ENCODE measurements at places on chromosomes 12 and 14.

DNA sequence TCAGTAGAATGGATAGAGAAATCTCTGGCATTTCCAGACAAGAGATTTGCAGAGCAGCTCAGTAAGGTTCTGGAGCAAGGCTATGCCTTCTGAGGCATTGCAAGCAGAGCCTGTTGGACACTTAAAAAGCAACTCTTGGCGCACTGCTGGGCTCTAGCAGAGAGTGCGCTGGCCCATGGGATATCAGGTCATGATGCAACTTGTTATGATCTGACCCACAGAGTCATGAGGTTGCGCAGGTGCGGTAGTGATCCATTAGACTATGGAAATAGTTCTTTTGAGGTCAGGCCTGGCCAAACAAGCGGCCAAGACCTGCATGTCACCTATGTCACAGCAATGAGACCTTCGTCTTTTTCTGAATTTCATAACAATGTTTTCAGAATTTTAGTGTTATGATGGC is 168.6 kb downstream of the TMTC3 start:
- no peak for DNase-seq

DNA sequence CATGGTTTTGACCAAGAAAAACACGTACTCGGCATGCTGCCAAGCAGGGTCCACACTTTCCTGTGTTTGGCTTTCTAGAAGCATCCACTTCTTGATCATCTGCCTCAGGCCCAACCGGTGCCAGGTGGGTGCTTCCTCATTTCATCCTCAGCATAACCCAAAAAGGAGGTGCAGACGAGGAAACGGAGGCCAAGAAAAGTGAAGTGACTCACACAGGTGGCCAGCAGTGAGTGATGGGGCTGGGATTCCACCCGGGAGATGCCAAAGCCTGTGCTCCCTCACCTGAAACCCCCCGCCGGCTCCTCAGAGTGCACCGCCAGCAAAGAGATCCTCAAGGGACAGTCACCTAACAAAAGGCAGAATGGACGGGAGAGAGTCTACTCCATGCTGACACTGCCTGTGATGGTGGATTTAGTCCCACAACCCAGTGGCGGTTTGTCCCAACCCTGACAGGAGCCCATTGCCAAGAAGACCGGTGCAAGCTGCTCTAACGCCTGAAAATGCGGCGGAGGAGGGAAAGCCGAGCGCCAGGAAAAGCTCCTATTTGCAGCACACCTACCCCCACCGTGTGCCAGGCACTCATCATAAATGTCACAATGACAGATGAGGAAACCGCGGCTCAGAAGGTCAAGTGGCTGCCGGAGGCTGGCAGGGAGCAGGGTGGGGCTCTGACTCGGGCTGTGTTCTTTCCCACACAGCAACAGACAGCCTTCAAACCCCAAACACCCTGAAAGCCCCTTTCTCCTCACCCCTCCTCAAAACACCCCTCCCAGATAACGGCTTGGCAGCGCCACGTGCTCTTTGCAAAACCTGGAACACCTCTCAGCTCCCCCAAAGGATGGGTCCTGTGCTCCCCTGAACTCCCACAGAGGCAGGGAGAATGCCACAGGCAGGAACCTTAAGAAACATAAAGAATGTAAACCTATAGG is 18.8 kb downstream of the BCL11B start:
- no peak for DNase-seq

- DNase-seq = no peak
Observed at GRCh38 chr12:54029529-54030441, 1.5 kb downstream of the HOXC6 start.

GRCh38 chr14:94115631-94116030 is 5.1 kb downstream of the IFI27 start:
- DNase-seq = no peak

GRCh38 chr14:103281496-103282231 is 52.4 kb upstream of the EIF5 start:
- peak; percentile 68 for DNase-seq

GRCh38 chr12:95231190-95231589 is 13.6 kb downstream of the VEZT start:
- no peak for DNase-seq

DNA sequence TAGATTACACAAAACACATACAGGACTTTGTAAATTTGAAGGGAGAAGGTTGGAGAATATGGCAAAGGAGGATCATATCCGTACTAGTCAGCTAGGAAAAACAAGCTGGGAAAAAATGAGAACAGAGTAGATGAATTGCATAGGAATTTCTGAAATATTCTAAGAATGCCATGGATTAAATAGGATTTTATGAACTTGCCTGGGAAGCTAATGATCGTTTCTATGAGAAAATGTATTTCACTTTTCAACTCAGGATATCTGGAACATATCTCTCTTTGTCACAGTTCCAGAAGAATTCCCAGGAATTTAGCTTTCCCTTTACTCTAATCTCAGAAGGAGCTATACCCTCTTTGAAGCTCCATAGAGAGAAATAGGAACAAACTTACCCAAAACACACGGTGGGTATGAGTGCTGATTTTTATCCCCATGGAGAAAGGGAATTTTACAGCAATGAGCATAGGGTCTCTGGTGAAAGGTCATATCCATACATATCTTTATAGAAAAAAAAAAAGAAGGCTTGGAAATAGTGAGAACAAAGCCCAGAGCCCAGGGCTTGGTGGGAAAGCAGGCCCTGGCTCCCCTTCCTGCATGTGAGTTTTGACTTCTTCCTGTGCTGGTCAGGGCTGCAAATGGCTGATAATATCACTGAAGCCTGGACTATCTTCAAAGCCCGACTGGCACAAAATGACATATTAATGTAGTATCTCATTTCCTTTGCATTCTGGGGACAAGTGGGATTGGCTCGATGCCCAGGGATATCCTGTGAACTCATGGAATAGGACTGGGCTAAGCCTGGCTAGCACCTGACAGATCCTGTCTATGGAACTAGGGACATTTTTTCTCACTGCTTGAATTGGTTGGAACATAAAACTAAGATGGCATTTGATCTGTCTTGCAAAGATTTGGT is 136.3 kb downstream of the AEBP2 start:
- DNase-seq = peak; percentile 84

- no peak for DNase-seq
Observed at GRCh38 chr14:60807971-60808370, 73.4 kb downstream of the MNAT1 start.

DNA sequence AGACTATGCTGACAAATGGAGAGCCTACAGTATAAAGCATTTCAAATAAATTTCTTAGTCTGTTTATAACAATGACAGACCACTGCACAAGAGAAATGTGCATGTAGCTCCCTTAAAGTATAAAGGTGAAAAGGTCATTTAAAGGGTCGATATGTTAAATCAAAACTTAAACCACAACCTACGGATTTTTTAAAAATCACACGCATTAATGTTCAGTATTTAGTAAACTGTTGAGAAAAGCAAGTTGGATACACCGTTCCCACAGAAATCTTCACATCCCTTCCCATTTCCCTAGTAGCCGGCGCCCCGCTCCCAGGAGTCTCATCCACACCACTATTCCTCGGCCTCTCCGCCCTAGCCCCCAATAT is 614 bp downstream of the FKBP3 start:
- no peak for DNase-seq

GRCh38 chr12:65821336-65821735 is 2.9 kb upstream of the HMGA2 start:
- no peak for DNase-seq

DNA sequence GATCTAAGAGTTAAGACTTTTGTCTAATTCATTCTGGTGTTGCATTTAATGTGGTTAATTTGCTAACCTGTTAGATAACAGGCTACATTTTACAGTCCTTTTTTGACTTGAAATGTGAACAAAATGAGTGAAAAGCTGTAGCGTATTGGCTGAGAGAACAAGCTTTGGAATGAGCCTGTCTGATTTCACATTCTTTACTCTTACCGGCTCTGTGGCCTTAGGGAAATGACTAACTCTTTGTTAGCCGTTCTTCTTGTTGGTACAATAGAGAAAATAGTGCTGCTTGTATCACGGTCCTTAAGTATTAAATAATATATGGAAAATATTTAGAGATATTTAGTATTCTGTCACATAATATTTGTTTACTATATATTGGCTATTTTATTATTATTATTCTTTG is 1.9 kb downstream of the MNAT1 start:
- peak; percentile 22 for DNase-seq

GRCh38 chr14:101365329-101366158 is 195.8 kb upstream of the DIO3 start:
- DNase-seq = peak; percentile 93

DNA sequence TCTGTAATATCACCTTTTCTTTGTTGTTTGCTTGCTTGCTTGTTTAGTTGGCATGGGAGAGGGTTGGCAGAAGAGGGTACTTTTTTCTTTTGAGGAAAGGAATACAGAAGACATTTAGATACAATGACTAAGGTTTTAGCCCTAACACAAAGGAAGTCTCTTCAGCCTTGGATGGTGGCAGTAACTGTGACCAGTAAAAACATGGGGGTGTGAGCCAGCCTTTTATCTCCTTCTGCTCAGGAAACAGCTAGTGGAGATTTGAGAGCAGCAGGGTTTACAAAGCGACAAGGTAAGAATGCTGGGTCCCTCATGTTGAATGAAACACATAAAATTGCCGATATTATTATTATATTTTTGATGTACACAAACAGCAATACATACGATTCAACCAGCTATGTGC is 40.4 kb downstream of the SLC8A3 start:
- DNase-seq = no peak

DNA sequence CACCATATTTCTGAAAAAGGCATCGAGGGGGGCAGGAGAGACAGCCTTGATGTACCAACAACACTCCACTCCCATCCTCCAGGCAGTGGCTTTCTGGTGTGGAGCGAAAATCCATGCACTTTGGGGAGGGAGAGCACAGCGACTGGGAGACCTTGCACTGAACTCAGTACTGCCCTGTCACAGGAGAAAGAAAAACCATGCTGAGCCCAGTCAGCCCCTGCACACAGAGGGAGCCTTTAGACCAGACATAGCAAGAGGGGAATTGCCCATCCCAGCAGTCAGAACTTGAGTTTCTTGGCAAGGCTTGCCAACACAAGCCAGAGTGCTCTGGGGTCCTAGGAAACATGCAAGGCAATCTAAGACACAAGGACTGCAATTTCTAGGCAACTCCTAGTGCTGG is 24.8 kb upstream of the SLC6A15 start:
- no peak for DNase-seq

DNA sequence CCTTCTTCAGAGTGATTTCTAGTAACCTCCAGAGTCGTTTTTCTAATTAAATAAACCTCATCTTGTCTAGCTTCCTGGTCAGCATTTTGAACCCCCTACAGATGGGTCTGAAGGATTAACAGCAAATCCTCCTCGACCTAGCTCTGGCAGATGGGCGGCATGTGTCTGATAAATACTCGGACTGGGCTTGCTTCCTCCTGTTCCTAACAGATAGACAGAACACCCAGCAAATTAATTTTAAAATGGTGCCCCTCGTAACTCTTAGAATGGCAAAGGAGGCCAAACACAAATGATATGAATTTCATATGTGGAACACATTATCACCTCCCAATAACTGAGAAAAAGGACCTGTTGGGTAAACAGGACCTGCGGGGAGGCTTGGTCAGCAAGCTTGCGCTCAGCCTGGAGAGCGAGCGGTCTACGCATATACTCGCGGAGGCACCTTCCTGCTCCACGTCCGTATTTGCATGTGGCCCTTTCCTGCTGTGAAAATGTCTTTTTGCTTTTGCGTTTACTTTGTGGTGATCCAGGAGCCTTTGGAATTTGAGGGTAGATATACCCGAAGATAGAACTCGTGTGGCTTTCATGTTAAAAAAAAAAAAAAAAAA is 79.6 kb downstream of the OTX2 start:
- peak; percentile 2 for DNase-seq

DNA sequence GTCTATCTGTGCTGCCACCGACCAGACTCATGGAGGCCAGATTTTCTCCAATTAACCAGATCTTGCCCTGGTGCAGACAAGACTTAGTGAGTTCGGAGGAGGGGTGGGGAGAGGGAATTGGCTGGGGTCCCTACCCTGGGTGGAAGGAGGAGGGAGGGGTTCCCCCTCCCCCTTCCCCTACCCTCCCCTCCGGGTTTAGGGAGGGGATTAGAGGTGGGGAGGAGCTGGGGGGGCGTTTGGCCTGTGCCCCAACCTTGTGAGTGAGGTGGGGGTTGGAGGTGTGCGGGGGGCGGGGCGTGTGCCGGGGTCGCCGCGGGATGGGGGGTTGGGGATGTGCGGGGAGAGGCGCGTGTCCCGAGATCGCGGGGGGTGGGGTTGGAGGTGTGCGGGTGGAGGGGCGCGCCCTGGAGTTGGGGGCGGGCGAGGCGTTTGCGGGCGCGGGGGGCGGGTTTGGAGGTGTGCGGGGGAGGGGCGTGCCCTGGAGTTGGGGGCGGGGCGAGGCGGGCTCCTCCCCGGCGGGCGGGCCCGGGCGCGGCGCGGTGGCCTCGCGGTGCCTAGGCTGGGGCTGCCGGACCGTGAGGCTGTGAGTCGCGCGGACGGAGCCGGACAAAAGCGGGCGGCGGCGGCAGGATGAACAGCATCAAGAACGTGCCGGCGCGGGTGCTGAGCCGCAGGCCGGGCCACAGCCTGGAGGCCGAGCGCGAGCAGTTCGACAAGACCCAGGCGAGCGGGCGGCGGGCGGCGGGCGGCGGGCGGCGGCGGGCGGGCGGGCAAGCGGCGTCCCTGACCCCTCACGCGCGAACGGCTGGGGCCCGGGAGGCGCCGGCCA is at the start of gene HIP1R:
Gene HIP1R, plus strand, starts transcription at position 537 of the 829 bp plus-strand sequence. Its CDS starts 94 bp downstream, at position 631.
- peak; percentile 23 for DNase-seq

- no peak for DNase-seq
Observed at GRCh38 chr14:51648296-51648695, 3.4 kb upstream of the FRMD6 start.

- no peak for DNase-seq
Observed at GRCh38 chr12:96327346-96327745, 72.9 kb downstream of the CDK17 start.

DNA sequence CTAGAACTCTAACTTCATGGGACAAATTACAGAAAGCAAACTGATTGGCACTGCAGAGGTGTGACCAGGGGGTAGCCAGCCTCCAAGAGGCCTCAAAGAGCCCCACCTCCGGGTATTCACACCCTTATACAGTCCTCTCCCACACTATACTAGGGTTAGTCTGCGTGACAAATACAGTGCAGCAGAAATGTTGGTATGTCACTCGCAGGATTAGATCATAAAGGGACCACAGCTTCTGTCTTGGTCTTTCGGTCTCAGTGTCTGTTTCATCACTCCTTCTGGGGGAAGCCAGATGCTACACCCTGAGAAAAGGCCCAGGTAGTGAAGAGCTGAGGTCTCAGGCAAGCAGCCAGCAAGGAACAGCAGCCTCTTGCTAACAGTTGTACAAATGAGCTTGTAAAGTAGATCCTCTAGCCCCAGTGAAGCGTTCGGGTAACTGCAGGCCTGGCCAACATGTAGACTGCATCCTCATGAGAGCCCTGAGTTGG is 68.9 kb upstream of the SAV1 start:
- no peak for DNase-seq

GRCh38 chr12:1797011-1797901 is 23.1 kb upstream of the LRTM2 start:
- DNase-seq = peak; percentile 59

GRCh38 chr14:96538097-96538989 is 36.2 kb downstream of the PAPOLA start:
- no peak for DNase-seq

DNA sequence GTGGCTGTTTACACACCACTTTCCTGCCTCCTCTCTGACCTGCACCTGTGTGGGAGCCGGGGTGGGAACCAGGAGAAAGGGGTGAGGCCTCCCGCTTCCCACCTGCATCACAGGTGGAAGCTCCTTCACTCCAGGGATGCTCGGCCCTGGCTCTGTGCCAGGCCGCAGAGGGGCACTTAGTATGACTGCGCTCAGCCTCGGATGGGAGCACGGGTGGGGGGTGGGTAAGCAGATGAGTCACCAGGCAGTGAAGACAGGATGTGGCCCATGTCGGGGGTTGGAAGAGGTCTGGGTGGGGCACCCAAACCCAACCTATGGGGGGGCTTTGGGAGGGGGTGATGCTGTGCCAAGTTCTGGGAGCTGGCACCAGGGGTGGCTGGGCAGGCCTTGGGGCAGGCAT is 7.4 kb upstream of the CYP46A1 start:
- no peak for DNase-seq

Data from umbilical cord (tissue), 2 donors.